ENCODE measurements at places on chromosomes 2 and 18.

- DNase-seq, result no peak
Measured at GRCh38 chr2:30865892-30866681, 58.8 kb upstream of the CAPN13 start.

DNA sequence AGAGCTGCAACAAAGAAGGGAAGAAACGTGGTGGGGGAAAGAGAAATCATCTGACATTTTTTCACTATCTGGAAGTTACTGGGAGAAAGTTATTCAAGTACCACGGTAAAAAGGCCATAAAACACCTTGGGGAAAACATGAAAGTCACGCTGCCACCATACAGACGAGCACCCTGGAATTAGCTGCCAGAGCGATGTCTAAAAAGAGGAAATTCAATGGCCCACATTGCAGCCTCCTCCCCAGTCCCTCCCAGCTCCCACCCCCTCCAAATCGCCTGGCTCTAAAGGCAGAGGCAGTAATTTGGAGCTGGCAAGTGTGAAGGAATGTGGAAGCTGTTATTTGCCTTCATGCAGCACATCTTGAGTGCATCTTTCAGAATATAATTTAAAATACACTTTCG is 192.0 kb downstream of the ALK start:
- DNase-seq, result no peak

DNA sequence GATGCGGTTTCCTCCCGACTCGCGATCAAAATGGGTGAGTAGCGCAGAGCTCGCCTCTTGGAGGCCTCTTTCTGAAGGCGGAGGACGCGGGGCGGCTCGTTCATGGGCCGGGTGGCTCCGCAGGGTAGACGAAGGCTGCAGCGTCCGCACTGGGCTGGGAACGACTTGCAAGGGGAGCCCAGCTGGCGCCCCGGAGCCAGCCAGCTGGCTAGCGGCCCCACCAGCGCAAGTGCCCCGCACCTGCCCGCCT is 328 bp upstream of the PASK start:
- DNase-seq, result no peak

DNA sequence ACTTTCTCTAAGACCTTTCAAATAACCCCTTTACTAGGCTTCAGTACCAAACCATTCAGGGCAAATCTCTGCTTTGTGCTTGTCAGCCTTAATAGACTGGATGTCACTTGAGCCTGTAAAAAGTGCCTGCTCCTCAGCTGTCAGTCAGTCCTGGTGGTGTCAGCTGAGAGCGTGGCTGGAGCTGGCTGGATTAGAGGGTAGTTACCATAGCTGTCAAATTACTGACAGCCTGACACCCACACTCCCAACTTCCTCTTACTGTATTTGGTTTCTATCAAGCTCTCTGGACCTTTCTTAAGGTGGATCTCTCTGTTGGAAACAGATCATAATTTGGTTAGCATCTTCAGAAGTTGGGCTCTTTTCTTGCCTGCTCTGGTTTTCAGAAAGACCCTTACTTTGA is 371.4 kb upstream of the ATP5MC3 start:
- no peak for DNase-seq

DNA sequence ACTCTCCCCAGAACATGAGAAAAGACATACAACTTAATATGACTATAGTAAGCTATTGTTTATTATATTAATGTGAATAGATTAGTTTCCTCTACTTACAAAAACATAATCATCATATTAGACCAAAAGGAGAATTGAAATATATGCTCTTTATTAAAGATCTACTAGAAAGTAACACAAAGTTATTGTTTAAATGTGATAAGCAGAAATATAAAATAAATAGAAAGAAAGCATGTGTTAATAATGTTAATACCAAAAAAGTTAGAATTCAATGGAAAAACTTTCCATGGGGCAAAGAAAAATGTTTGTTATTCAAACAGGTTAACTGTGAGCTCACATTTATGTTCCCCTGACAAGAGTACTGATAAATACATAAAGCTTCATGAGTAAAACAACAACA is 421.4 kb upstream of the UBE2E3 start:
- DNase-seq, result no peak

GRCh38 chr2:151973901-151974199 is 125.0 kb downstream of the CACNB4 start:
- peak; percentile 58 for DNase-seq

DNA sequence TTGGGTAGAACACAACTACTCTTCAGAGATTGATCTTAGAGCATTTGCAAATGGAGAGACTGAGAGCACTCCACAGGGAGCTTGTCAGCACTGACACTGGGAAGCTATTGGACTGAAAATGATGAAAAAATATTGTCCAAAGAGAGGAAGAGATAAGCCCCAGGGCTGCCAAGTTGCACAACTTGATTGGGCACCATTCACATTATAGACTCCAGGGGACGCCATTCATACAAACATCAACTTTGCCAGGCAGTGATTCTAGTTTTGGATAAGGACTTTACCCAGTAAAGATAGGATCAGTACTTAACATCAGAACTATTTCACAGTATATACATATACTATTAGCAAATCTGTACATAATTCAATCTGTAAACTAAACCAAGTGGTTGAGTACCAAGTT is 79.6 kb upstream of the MYCN start:
- no peak for DNase-seq

- no peak for DNase-seq
Measured at GRCh38 chr2:19801367-19802080, 100.3 kb downstream of the TTC32 start.

GRCh38 chr2:38187541-38188011 is 111.6 kb upstream of the CYP1B1 start:
- no peak for DNase-seq

- DNase-seq, result no peak
Measured at GRCh38 chr2:103121106-103121505, 359.3 kb downstream of the TMEM182 start.

DNA sequence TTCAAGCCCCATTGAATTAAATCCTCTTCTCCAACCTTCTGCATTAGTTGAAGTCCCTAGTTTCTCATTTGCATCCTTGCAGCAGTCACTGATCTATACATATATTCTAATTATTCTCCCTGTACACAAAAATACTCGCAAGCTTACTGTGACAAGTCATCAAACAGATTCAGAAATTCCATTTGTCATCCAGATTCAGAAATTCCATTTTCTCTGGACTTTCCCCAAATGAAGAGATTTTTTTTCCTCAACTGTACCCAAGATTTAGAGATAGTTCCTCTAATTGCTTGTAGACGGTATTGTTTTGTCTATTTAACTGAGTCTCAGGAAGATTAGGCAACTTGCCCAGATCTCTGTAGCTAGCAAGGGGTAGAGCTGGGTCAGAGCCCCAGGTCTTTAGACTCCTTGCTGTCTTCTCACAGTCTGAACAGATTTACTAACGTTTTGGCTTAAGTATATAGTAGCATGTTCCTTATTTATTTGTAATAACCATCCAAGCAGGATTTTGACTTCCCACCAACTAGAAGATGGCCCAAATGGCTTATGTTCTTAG is 34.2 kb downstream of the RAB12 start:
- DNase-seq, result no peak

GRCh38 chr2:44628297-44628696 is 266.6 kb downstream of the CAMKMT start:
- no peak for DNase-seq

- DNase-seq, result no peak
Measured at GRCh38 chr18:32386471-32386870, 84.2 kb downstream of the GAREM1 start.

DNA sequence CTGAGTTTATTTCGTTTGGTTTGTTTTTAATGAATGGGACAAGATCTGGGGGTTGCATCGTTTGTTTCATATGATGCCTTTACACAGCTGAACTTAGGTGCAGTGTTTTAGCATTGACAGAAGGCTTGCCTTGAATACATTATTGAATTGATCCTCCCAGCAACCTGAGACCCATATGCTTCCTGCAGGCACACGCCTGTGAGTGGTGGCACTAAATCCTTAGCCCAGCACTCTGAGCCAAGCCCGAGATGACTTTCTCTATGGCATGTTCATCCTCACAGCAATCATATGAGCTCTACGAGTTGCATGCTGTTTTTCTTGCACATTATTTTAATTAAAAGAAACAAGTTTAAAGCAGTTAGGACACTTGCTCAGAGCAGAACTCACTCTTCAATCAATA is 47.8 kb upstream of the AGAP1 start:
- no peak for DNase-seq

- DNase-seq, result no peak
Measured at GRCh38 chr2:145757503-145758246, 1237.8 kb upstream of the ZEB2 start.

DNA sequence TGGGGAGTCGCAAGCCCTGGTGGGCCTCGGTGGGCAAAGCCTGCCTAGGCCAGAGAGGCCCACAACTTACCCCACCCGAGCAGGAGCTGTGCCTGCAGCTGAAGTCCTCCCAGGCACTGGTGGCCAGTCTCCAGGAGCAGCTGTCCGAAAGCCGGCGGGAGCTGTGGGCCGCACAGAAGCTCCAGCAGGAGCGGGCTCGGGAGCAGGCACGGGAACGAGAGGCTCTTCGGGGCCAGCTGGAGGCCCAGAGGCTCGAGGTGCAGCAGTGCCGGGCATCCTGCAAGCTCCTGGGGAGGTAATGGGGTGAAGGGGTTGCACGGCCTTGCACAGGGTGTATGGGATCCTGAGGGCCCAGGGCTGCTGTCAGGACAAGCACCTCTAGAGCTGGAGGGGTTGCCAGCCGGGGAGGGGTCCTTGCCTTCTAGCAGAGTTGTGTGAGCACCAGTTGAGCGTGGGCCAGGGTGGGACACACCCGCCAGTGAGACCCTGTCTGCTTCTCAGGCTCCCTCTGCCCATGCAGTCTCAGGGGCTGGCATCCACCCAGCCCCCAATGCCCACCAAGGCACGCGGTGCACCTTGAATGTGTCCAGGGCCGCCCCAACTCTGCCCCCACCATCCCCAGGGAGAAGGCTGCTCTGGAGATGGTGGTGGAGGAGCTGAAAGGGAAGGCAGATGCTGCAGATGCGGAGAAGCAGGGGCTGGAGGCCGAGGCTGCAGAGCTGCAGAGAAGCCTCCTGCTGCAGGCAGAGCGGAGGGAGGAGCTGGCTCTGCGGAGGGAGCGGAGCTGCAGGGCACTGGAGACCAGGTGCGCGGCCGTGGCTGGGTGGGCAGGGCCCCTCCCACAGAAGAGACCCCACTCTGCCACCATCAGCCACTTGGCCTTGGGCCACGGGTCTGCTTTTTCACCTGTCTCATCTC is 27.2 kb downstream of the CROCC2 start:
- DNase-seq, result no peak

DNA sequence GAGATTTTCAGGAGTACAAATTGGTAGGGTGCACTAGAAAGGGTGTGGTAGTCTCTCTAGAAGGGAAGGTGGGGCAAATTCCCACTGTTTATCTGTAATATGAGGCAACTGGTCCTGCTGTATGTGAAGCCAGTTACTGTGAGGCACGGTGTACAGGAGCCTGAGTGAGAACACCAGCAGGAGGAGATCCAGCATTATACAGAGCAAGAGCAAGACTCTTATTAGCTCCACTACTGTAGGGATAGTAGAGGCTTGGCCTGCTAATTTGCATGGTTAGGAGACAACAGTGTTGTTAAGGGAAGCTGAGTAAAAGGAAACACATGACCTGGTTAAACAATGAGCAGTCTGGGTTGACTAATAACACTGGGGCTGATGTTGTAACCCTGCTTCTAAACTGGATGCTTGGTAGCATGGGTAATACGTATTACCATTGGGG is 76.3 kb upstream of the WDSUB1 start:
- DNase-seq, result peak; percentile 45

- no peak for DNase-seq
Measured at GRCh38 chr2:139518321-139518720, 738.1 kb upstream of the NXPH2 start.

GRCh38 chr2:44766220-44766619 is 175.3 kb upstream of the SIX3 start:
- no peak for DNase-seq

- DNase-seq, result no peak
Measured at GRCh38 chr2:2192091-2192955, 138.8 kb downstream of the MYT1L start.
